ENCODE measurements at places on chromosomes 6 and 20.

- DNase-seq = no peak
Observed at GRCh38 chr6:14540276-14540675, 422.7 kb downstream of the CD83 start.

DNA sequence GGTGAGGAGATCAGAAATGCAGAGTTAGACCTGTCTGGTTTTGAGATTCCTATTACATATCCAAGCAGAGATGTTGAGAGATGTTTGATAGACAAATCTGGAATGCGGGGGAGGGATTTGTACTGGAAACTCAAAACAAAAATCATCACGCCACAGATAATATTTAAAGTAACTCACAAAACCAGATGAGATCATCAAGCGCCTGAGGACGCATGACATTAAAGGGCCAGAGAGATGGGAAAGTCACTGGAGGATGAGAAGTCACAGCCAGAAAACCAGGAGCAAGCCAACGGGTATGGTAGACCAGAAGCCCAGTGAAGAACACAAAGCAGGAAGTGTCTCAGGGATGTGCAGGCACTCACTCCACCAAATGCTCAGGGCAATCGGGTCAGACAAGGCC, 87.7 kb downstream of the DLL1 start:
- no peak for DNase-seq

GRCh38 chr20:33282991-33283555, at the start of gene BPIFB1:
TSS of gene BPIFB1 (plus strand) at chr20:33283214. CDS start at chr20:33286074, 2,860 bp downstream.
- no peak for DNase-seq

- DNase-seq = no peak
Observed at GRCh38 chr20:12203981-12204380, 286.3 kb downstream of the BTBD3 start.

DNA sequence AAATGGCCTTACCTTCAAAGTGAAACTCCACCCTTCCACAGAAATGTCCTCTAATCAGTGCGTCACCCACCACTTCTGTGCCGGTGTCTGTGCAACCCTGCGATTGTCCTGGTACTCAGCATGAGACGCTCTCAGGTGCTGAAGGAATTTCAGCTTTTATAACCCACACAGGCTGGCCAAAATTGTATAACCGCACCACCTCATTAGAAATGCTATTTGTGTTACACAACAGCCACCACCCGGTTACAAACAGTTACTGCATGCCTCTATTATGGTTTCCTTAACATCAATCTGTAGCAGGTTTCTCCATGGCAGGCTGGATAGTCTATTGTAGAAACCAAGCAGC, 51.5 kb downstream of the SLC23A2 start:
- no peak for DNase-seq

- no peak for DNase-seq
Observed at GRCh38 chr6:168322966-168323365, 3.4 kb upstream of the DACT2 start.

GRCh38 chr20:1020614-1021013, 18.5 kb upstream of the RSPO4 start:
- DNase-seq = no peak

DNA sequence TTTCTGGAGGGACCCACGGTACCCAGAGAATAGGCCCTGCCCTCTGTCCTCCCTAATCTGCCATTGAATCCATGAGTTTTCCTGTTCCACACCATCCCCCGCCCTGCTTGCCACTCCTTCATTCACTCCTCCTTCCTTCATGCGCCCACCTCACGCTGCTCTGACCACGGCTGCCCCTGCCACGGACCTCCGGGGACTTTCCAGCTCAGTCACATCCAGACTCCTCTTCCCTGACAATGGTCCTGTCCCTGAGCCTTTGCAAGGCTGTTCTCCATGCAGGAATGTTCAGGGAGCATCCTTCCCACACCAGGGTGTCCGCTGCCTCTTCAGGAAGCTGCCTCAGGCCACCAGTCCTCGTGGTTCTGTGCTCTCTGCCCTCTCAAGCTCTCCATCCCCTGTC, 25.9 kb downstream of the GLP1R start:
- DNase-seq = no peak

GRCh38 chr6:30776390-30777154, 32.2 kb upstream of the IER3 start:
- DNase-seq = no peak

DNA sequence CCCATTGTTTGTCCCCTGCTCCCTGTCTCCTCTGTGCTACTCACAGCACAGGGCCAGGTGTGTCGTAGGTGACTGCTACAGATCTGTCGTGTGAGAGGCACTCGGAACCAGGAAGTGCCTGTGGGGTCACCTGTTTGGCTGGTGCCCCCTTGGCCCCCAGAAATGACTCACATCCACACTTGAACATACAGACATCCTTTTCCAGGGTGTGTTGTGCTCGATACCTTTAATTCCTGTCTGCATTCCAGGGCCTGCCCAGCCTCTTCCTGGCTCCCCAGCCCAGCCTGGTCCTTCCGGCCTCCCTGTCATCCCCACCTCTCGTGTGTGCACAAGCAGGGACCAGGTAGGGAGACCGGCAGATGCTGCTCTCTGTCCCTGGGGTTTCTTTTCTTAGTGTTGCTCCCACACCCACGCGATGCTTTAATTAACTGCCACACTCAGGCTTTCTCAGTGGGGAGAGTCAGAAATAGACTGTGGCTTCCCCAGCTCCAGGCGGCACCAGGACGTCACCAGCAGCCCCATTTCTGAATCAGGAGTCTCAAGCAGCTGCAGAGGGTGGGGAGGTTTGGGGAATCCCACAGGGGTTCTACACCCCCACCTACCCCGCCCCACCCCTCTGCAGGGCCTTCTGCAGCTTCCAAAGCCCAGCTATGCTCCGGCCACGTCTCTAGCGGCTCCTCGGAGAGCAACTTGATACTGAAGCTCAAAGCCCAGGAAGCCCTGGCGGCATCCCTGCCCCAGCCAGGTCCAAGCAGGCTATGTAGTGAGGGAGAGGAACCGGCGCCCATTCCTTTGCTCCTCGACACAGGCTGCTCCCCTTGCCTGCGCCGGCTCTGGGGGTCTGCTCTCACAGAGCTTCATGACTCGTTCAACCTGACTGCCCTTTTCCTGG, 102.2 kb downstream of the SYCP2 start:
- DNase-seq = no peak

GRCh38 chr6:141398949-141399348, 733.8 kb upstream of the GJE1 start:
- peak; percentile 44 for DNase-seq

- no peak for DNase-seq
Observed at GRCh38 chr20:31859266-31859997, 10.9 kb downstream of the DUSP15 start.

DNA sequence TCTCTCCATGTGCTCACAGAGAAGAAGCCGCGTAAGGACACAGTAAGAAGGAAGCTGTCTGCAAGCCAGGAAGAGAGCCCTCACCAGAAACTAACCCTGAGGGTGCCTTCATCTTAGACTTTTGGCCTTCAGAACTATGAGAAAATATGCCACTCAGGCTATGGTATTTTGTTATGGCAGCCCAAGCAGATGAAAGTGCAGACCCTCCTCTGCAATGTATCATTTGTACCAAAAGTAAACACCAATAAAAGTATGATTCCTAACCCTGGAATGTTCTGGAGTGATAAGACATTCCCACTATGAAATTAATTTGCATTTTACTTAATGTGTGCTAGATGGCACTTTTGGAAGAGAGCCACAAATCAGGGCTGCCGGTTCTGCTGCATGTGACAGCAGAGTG, 594.3 kb downstream of the UTRN start:
- peak; percentile 7 for DNase-seq

DNA sequence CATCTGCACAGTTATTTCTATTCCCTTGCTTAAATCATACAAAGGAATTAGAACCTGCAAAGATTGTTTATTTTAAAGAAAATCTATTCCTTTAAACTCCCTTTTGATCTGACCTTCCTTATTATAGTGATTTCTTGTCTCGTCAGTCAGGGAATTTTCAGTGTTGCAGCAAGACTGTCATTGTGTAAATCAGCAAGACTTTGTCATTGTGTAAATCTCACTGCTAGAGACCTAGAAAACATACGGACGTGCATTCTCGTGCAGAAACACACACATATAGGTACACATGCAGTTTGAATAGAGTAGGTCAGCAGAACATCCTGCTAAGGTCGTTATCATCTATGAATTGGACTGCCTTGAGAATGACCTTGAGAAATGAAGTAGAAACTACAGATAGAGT, 6.2 kb upstream of the SGK1 start:
- no peak for DNase-seq

- DNase-seq = peak; percentile 70
Observed at GRCh38 chr6:85449818-85450759, at the start of gene NT5E. TSS of gene NT5E (plus strand) at chr6:85450083. CDS start at chr6:85450140, 57 bp downstream.

GRCh38 chr6:100289285-100289684, 175.4 kb downstream of the SIM1 start:
- no peak for DNase-seq

GRCh38 chr6:26501482-26501986, 1.4 kb downstream of the BTN1A1 start:
- peak; percentile 34 for DNase-seq

DNA sequence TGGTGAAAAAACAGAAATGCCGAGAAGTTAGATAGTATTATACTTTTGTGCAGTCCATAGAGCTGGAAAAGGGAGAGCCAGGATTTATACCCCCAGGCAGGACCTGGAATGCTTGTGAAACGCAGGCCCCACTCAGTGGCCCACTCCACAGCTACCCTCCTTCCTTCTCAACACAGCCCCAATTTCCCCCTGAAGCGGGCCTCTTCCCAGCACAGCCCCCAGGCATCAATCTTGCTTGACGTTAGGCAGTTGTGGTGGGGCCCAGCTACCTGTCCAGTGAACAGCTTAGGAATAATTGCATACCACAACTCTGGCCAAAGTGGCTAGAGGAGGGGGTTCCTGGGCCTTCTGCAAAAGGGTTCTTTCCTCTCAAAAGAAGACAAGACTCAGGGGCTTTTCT, 61.3 kb downstream of the PPP1R3G start:
- no peak for DNase-seq
